ENCODE measurements at places on chromosomes 4 and X.
A peak's percentile ranks its signal among the peaks of the same experiment; 100 is the strongest.

- DNase-seq: no peak
These were observed 2.9 kb downstream of the RPL36A start for GRCh38 chrX:101393530-101394305.

GRCh38 chr4:73281396-73281795 is 22.8 kb upstream of the ANKRD17 start:
- DNase-seq: no peak

- no peak for DNase-seq
These were observed 356.0 kb downstream of the ADAM29 start for GRCh38 chr4:175273995-175274753.

- no peak for DNase-seq
These were observed 3.8 kb upstream of the AMMECR1 start for GRCh38 chrX:110321670-110322069.

- no peak for DNase-seq
These were observed 169.9 kb downstream of the DCLK2 start for GRCh38 chr4:150248181-150248580.

DNA sequence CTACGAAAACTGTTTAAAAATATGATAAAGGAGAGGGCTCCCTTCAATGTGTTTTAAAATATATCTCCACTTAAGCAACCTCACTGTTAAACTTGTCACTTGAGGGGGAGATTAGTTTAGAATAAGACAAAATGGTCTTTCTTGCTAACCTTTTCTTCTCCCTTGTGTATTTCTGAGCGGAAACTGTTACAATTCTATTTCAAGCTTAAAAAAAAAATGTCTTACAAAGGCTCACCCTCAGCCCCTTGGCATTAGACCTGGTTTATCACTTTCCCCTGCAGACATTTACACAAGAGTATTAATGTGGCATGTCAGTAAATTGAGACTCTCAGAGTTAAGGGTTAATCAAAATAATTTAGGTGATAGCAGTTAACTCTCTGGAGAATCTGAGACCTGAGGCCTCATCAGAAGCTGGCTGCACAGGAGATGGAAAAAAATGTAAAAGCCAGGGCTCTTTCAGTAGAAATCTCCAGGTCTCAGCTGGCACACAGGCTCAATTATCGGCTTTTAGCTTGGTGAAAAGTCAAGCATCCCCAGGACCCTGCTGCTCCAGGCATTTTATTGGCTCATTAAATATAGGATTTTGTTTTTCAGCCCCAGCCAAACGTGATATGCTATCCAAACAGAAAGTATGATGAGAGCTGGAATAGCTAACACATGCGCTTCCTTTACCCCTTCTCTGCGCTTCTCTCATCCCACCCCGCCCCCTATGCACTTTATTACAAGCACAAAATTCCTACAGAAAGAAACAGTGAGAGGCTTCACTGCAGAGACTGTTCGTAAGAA is 130.5 kb downstream of the PPA2 start:
- DNase-seq: no peak

- no peak for DNase-seq
These were observed 297.5 kb upstream of the KLF3 start for GRCh38 chr4:38366456-38366855.

- DNase-seq: peak; percentile 21
These were observed 7.2 kb downstream of the GSTCD start for GRCh38 chr4:105715692-105716278.

Data from D341Med (cell line).